Activated CD4-positive, alpha-beta T cell treated with anti-CD3 and anti-CD28 coated beads, Interleukin-2, Interleukin-4, amounts not matched to agents 100 ng/mL and 50 ng/mL, durations not matched to agents 16 hours and 8 hours (primary cell): ENCODE measurements at places on chromosomes 7 and 10.

GRCh38 chr10:45454859-45455258 is 80.8 kb downstream of the ALOX5 start:
- no peak for DNase-seq

GRCh38 chr7:42939457-42940240 is 7.5 kb downstream of the MRPL32 start:
- DNase-seq, result no peak

- DNase-seq, result no peak
These were observed 25.1 kb downstream of the HSPB1 start for GRCh38 chr7:76327610-76328009.

DNA sequence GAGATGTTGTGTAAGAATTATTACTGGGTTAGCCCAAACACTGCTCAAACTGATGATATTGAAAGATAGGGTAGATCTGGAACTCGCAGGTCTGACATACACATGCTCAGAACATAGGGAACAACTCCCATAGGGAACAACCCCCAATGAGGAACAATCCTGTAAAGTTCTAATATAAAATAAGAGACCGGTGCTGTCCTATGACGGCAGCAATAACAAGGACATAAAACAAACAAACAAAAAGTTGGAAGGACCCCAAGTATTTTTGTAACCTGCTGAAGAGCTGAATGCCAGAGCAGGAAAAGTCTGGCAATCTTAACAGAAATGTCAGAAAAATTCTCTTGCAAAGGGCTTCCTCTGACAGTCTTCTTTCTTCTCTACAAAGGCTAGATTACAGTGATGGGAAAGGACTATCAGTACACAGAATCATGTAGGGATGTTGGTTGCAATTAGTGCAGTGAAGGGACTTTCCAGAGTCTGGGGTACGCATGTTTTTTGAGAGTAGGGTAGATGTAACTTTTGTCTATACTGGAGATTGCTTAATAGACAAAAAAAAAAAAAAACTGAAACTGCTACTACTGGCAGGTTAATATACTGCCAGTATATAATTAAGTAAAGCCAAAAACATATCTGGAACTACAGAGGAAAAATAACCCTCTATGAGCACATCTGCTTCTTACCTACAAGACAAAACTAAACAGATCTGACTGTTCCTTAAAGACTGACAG is 35.5 kb downstream of the IDE start:
- DNase-seq, result no peak

DNA sequence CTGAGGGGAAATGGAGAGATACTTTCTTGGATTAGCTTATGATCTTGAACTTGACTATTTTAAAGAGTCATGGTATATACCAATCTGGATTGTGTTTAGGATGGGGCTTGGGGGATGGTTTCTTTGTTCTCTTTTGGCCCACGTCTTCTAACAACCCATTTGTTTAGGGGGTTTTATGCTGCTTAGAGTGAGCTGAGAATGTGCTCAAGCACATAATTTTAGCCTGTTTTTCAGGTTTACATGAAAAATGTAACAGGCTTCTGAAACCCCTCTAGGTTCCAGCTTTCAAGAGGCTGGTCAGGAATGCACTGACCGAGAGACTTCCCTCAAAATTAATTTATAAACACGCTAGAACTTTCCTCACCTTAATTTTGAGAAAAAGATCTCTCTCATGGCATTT is 94.3 kb downstream of the AUTS2 start:
- no peak for DNase-seq

DNA sequence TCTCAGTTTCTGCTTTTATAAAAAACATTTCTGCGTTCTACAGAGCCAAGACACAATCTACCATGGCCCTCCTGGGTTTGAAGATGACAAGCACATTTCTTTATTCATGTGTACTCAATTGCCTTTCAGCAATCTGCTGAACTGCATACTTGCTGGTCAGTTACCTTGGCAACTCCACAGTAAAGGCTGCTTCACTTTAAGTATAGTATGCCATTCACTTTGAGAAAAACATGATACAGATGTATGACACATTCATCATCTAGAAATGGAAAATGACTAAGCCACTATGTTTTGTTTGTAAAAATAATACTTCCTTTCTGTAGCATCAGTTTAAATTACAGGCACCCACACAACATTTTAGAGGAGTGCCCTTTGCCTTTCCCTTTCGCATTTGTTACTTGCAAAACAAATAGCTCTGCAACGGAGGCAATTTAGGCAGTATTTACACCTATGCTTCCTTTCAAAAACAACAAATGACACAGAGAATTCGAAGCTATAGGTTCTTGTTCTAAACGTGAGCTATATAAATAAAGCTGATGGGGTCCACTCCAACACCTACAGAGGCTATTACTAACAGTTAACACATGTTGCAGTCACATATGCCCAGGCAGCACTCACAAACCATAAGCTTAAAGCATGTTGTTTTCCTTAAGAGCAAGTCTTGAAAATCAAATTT is 23.5 kb downstream of the SGCE start:
- DNase-seq, result peak; percentile 14

DNA sequence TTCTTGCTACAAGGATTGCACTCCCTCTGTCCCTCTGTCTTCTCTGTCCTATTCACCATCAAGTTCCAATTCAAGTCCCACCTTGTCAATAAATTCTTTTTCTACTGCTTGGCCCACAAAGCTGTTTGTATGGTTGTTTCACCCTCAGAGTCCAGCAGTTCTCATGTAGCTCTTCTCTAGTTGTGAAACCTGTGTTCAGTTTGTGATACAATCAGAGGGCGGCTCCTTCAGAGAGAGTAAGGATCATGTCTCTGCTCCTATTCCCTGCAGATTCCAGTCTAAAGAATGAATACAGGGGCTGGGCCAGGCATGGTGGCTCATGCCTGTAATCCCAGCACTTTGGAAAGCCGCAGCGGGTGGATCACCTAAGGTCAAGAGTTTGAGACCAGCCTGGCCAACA is 126.6 kb upstream of the BET1 start:
- no peak for DNase-seq

- no peak for DNase-seq
These were observed 248.7 kb downstream of the FZD1 start for GRCh38 chr7:91512958-91513357.

GRCh38 chr10:2547606-2548005 is 519.7 kb upstream of the PFKP start:
- no peak for DNase-seq

DNA sequence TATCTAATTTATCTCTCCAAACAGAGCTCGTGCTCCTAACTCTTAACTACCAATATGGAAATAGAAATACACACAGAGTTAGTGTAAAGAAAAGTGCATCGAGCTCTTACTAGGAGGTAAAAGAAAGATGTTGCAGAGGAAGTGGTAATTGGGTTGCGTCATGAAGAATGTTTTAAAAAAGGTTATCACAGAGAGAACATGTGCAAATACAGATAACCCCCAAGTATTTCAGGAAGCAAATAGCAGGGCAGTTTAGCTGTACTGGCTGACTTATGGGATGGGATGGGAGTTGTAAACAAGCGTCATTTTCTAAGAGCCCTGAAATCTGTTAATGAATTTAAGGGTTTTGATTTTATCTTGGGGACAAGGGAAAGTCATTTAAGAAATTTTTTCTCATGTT is 153.9 kb downstream of the AGMO start:
- no peak for DNase-seq

- no peak for DNase-seq
These were observed 100.2 kb downstream of the ATXN7L1 start for GRCh38 chr7:105776068-105776790.

- DNase-seq, result no peak
These were observed 11.3 kb upstream of the A1CF start for GRCh38 chr10:50896721-50897120.

DNA sequence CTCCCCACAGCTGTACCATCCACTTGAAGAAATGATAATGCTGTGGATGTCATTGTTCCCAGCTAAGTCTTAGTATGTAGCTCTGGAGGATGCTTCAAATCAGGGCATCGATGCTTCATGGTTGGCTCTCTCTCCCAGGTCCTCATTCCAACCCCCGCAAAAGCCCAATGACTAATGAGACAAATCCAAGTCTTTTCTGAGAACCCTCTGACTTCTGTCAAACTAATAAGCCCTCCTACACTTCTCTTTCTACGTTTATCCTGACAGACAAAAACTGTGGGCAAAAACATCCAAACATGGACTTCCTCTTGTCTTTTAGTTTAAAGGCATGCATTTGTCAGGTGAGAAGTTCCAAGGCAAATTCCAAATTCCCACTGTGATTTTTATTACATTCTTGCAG is 260.4 kb upstream of the TAC1 start:
- DNase-seq, result no peak

DNA sequence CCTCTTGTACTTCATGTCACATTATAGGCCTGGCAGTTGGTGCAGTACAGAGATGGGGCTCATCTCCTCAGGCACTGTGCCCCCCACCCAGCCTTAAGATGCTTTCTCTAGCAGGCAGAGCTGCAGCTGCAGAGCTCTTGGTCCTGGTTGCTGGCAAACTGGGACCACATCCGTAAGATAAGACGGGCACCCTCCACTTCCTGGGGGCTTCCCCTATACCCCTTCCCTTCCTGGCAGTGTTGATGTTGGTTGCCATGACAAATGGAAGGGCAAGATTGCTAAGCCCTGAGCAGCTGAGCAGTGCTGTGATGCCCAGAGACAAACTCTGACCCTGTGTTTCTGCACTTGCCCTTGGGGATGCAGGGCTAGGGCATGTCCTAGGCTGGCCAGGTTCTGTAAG is 103.4 kb upstream of the ANLN start:
- DNase-seq, result peak; percentile 87

GRCh38 chr10:108755646-108756045 is 1167.7 kb downstream of the XPNPEP1 start:
- no peak for DNase-seq

DNA sequence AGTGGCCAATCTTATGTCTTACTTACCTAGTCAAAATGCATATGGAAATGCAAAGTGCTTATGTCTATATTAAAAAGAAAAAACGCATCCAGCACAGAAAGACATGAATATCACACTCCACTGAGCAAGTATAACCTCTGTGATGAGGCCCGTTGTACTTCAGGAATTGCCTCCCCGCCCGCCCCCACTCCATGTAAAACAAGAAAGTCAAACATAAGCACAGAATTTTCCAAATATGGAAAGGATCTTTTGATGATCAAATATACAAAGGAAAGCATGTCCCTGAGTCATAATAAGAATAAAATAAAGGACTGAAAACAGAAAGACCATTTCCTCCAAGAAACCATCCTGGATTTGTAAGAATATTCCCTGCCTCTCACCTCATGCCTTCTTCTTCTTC is 229.1 kb downstream of the BAMBI start:
- DNase-seq, result no peak

DNA sequence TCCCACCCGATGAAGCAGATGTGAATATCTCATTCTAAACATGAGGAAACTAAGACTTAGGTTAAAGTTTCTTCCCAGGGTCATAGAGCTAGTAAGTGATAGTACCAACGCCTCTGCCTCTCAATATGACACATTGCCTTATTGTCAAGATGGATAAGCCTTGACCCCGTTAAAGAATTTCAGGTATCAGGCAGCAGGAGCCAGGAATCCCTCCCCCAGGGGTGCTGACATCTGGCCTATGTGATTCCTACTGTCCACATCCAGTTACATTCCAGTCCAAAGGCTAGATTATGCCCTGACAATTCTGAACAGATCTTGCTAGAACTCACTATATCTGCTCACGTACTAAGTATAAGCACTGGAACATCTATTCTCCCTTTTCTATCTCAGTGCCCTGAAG is 58.0 kb upstream of the ASAH2 start:
- DNase-seq, result no peak

DNA sequence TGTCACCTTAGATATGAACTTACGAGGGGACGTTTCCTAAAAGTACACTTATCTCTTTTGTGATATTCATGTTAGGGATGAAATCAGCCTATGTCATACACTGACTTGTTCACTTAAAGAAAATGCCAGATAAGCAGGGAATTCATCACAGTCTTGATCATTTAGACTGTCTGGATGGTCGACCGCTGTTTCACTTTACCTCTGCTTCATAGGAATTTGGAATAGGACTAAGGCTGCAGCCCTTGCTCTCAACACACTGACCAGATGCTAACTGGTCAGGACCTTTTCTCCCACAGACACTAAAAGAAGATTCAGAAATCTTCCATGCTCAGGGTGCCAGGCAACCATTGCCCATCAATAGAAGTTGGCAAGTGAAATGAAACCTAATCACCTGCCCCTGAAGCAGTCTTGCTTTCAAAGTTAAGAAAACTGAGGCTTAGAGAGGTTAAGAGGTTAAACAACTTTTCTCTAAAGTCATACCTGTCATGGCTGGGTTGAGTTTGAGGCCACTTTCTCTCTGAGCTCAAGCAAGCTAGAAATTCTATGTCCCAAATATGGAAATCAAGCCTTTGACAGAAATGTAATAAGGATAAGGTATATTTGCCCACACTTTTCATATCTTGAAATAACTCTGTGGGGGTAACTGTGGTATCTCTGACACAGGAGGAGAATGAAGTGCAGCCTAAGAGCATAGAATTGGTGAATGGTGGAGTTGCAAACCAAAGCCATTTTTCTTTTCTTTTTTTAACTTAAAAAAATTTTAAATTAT is 77.1 kb downstream of the MAP3K8 start:
- DNase-seq, result no peak

DNA sequence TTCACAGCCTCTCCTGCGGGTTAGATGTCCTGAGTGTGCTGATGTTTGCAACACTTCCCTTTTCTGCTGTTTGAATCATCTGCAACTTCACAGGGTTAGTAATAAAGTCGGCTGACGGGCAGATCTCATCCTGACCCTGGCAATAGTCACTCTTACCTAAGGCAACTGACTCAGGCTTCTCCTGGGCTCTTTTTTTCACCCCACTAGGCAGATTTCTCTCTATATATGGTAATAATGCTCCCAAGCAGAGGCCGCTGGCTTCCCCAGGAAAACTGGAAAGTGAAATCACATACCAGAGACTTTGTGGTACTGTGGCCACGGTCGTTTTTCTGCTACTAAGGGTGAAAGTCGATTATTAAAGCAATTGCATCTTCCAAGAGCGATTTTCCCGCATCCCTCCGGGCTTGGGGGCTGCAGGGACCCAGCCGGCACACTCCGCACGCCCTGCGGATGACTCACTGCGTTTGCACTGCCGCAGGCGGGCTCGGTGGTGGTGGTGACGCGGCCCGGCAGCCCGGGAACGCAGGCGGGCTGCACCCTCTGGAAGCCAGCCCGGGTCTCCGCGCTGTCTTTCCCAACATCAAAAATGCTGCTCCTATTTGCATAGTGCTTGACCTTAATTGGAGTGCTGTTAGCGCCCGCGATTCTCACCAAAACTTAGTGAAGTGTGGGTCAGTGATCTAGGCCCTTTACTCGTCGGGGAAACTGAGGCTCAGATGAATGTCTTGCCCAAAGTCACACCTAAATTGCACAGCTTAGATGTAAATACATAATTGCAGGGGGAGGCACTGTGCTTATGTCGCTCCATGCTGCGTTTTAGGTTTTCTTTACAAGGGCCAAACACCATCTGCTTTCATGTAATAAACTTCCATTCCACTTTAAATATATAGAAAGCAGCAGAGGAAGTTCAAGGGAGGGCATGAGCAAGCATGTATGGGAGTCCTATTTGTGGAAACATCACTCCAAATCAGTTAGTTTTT is 47.6 kb upstream of the ITGB1 start:
- peak; percentile 67 for DNase-seq

GRCh38 chr10:37831495-37832333 is 25.7 kb downstream of the ZNF248 start:
- DNase-seq, result no peak

- no peak for DNase-seq
These were observed 81.2 kb downstream of the ANKRD7 start for GRCh38 chr7:118305671-118306070.
